ENCODE measurements at places on chromosomes 11 and 22. TPM values are rescaled to one million over a fixed set of nuclear protein-coding genes. Genes with fewer than 3 reads are reported as not detected.

- no peak for DNase-seq
Measured at GRCh38 chr11:116980136-116980793, 118.0 kb downstream of the SIK3 start.

DNA sequence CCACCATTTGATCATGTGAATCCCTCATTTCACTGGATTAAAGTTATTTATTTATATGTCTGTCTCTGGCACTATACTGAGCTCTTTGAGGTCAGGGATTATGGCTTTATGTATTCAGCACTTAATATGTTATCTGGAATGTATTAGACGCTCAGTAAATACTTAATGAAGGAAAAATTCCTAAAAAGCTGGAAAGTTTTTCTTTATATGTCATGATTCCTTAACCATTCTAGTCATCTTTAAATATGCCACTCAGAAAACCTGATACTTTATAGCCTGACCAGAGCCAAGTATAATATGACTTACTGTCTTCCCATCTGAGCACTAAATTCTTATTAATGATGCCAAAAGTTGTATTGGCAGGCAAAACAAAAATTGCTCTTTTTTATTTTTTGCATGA lies 27.1 kb downstream of the RNF169 start:
- no peak for DNase-seq

Gene PRG3
- polyA plus RNA-seq, result not detected

DNA sequence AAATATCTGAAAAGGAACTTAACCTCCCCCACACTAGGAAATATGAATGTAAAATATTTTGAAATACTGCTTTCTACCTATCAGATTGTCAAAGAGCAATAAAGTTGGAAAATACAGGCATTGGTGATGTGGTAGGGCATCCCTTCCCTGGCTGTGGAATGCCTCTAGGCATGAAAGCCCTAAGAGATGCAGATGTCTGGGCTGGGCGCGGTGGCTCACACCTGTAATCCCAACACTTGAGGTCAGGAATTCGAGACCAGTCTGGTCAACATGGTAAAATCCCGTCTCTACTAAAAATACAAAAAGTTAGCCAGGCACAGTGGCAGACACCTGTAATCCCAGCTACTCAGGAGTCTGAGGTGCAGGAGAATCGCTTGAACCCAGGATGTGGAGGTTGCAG lies 22.0 kb downstream of the ARAP1 start:
- DNase-seq, result no peak

- no peak for DNase-seq
Measured at GRCh38 chr11:104329078-104329665, 165.2 kb upstream of the PDGFD start.

GRCh38 chr11:118531597-118532084 lies 649 bp downstream of the TMEM25 start:
- no peak for DNase-seq
